Activated CD4-positive, alpha-beta T cell treated with anti-CD3 and anti-CD28 coated beads for 1 hour (primary cell): ENCODE measurements at places on chromosomes 13 and 19.

DNA sequence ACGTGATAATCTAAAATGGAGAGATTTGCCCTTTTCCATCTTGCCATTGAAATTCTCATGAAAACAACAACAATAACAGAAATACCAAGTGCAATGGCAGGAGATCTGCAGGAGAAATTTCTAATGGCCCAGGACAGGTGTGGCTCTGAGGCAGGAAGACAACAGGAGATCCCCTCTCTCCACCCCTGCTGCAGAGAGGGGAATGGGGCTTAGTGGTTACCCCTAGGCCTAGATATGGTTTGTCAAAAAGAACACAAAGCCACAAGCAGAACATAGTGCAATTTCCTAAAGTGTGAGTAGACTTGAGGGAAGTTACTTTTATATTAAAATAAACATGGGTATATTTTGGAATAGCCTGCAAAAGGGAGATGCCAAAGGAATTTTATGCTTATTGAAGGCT lies 369.5 kb downstream of the KCNRG start:
- no peak for DNase-seq

DNA sequence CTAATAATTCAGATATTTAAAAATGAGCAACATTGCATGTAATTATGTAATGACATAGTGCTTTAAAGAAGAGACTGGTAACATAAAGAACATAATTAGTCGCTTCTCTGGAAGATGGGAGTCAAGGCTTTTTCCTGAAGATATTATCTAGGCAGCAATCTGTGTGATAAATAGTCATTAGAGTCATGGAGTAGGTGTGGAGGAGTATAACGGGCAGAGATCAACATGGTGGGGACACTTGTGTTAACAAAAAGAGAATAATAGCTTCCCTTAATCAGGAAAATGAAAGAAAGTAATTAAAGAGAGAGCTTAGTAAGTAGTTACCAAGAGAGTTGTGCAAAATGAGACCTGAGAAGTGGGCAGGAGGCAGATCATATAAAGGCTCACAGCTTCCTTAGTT lies 1417.1 kb upstream of the ATXN8OS start:
- no peak for DNase-seq

DNA sequence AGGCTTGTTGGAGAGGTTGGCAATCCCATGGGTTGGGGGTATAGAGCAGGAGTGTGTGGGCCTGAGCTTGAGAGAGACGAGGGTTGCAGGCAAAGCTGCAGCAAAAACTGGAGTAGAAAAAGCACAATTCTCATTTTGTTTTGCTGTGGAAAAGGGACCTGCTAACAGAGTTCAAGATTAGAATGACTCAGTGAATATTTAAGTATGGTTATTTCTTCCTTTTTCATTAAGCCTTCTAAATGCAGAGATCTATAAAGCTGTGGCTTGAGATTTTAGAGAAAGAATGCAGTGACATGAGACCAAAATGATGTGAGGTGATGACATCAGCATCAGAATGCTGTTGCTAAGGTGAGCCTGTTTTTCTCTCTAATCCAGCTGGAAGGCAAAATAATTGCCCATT lies 10.8 kb upstream of the MBNL2 start:
- no peak for DNase-seq

- DNase-seq: no peak
Observed at GRCh38 chr13:41775251-41775650, 185.7 kb downstream of the VWA8 start.

DNA sequence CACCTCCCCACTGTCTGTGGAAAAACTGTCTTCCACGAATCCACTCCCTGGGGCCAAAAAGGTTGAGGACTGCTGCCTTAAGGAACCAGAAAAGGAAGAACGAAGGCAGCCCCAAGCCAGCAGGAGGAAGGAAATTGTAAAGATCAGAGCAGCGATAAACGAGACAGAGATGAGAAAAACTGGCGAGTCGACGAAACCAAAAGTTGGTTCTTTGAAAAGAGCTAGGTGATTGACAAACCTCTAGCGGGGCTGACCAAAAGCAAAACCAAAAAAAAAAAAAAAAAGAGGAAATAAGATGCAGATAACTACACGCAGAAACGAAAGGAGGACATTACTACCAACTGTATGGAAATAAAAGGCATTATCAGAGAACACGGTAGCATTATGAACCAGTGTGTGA lies 76.9 kb downstream of the GADD45B start:
- no peak for DNase-seq
